Activated CD8-positive, alpha-beta memory T cell treated with anti-CD3 and anti-CD28 coated beads for 1 hour (primary cell): ENCODE measurements at places on chromosomes 11 and 22.

DNA sequence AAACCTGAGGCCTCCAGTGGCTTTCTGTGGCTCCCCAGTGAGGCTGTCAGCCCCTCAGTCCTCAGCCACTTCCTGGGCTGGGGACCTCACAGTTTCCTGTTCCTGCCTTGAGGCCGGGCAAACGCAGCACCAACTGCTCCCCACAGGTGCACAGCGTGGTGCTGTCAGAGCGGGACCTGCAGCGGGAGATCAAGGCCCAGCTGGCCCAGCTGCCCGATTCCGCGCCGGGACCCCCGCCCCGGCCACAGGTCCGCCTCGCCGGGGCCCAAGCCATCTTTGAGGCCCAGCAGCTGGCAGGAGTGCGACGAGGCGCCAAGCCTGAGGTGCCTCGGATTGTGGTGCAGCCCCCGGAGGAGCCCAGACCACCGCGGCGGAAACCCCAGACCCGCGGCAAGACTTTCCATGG lies 5.4 kb downstream of the TBC1D10C start:
- DNase-seq: peak; percentile 52

- no peak for DNase-seq
These were observed 15.8 kb downstream of the C11orf71 start for GRCh38 chr11:114384487-114384886.

DNA sequence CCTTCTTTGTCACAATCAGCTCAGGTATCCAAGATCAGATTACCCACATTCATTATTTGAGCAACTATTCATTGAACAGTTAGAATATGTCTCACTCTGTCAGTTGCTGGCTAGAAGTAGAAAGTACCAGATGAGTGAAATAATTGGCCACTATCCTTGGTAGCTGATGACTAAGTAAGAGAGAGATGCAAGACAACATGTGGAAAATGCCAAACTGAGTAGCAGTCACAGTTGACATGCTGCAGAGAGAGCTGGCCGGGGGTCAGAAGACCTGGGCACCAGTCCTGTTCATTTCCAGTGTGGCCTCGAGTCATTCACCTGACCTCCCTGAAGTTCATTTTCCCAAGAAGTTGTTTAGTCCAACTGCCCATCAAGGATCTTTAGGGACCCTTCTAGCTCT lies 22.5 kb upstream of the SMIM35 start:
- DNase-seq: no peak

DNA sequence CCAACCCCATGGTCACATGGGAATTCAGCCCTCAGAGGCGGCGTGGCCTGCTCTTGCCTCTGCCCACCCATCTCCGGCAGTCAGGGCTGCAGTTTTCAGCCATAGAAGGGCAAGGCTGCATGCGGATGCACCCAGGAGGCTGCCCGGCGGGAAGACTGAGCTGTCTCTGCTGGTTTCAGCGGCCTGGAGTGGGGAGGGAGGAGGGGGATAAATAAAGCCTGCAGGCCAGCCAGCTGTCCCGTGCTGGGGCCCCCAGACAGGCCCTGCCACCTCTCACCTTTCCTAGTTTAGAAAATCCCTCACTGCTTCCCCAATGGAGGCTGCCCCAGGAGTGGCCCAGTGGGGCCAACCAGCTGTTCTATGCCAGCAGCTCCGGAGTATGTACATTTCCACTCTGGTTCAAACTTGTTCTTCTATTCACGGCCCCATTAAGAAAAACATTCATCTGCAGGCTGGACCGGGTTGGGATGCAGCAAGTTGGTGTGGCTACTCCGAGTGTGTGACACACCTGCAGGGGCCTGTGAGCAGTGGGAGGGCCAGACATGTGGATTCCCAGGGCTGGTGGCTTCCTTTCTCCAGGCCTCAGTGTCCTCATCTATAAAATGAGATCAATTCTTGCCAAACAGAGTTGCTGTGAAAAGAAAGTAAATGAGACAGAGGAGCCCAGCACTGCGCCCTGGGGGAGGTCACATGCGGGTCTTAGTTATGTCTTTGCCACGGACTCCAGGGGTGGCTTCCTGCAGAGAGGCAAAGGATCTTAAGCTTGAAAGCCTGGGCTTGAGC lies 5.0 kb downstream of the MICALL1 start:
- no peak for DNase-seq
